CD4-positive, alpha-beta T cell treated with Interferon alpha-2 for 1 hour (primary cell): ENCODE measurements at places on chromosomes 3 and 15.

DNA sequence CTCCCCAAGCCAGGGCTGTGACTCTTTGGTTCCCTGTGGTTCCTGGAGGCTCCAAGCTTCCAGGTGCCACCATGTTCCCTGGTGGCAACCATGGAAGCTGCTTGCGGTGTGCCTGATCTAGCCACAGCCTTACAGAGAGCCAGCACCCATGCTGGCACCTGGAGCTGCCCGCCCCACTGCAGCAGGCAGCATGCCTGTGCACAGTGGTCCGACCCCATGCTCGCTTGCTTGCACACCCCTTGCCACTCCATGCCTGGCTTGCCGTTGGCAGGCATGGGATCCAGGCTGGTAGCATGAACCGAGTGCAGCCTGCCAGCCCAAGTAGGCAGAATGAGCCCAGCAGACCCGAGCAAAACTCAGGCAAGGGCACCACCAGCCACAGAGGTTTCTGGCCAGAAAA lies 53.9 kb downstream of the SLMAP start:
- no peak for DNase-seq

- DNase-seq: no peak
Measured at GRCh38 chr3:168991803-168992202, 671.7 kb downstream of the MECOM start.

GRCh38 chr3:168485936-168486335 lies 390.2 kb upstream of the GOLIM4 start:
- DNase-seq: no peak

- DNase-seq: no peak
Measured at GRCh38 chr3:172305974-172306373, 142.3 kb downstream of the GHSR start.

- no peak for DNase-seq
Measured at GRCh38 chr15:95410757-95411156, 919.7 kb upstream of the NR2F2 start.

- no peak for DNase-seq
Measured at GRCh38 chr15:74158855-74159650, 14.5 kb upstream of the ISLR start.

DNA sequence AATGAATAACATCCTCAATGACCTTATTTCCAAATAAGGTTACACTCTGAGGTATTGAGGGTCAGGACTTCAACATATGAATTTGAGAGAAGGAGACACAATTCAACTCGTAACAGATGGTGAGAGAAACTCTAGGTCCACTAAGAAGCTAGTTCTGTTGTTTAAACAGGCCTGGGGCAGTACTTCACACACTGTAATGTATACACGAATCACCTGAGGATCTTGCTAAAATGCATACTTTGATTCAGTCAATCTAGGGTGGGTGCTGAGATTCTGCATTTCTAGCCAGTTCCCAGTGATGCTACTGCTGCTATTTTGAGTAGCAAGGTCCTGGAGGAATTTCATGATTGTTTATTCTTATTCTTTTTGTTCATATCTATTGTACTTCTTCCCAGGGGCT lies 186.8 kb downstream of the SATB1 start:
- DNase-seq: no peak

DNA sequence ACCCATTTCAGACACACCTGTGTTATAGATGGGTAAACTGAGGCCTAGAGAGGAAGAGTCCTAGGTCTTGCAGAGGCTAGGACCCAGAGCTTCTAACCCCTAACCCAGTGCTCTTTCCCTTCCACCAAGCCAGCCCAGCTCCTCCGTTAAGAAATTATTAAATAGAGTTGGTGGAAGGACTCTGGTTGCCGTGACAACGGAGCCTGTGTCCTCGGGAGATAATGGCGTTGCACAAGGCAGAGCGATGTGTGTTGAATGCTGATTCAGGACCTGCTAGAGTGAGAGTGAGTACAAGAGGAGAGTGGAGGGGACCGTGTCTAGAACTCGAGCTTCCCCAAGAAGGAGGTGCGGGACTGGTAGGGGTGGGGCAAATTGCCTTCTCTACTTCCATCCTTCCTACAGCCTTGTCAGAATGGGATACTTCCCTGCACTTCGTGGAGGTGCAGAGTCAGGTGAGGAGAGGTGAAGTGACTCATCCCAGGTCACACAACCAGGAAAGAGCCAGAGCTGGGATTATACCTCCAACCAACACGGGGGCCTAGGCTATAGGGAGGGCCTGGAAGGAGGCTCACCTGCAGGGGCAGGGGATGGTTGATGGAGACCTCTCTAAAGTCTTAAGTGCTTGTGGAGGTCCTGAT lies 8.6 kb downstream of the SLC6A1 start:
- DNase-seq: no peak

GRCh38 chr3:123750659-123751420 lies 133.3 kb downstream of the MYLK start:
- DNase-seq: no peak

DNA sequence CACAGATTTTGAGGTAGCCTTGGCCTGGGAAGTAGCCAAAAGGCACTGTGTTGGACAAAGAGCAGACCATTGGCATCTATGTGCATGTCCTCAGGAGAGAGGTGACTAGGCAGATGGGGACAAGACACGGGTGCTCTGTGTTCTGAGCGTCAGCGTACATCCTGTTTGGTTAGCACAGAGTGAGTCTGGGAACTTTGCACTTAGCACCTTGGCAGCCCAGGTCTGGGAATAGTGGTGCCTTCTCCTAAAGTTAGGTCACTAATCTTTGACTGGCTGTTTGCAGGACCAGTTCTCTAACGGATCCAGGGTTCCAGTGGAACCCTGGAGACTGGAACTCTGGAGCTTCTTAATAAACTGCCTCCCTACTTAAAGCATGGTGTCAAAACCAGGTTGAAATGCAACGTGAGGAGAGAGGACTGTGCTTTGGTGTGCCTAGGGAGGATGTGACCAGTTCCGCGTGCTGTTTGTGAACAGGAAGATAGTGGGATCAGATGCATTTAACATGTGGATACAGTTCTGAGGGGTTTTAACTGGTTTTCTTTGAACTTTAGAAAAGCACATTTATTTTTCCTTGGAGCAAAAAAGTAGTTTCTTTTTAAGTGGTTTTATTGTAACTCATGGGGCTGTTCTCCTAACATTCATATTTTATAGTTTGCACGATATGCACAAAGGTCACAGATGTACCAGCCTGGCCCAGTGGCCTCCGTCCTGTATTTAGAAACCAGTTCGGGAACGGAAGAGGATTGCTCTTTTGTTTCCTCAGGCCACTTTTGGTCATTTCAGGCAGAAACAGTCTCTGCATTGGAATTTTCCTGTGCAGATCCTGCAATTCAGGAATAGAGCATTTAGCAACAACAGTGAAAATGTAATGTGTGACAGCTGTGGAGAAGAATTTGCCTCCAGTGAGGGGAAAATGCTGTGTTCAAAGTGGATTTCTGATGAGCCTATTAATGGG lies 48.8 kb downstream of the ABHD2 start:
- DNase-seq: no peak

DNA sequence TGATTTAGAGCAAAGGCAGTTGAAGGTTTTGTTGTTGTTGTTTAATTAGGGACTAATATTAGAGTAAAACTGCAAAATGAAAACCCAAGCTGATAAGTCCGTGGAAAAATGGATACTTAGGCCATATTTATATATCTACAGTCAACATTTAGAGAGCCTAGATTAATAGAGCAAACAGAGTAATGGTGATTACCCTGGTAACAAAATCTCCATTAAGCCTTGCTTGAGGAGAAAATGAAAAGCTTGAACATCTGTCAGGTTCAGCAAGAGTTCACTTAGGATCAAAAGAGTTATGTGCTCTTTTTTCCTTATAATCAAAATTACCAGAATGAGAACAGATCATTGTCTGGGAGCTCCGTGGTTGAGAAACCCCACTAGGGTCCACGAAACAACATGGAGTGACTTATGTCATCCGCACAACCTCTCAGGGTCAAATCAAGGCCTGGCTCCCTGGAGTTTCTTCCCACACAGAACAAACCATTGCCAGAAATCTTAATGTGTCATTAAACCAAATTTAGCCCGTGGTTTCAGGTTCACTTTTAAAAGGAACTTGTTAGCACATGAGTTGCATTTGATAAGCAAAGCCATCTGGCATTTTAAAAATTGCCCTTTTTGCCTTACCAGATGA lies 381.2 kb downstream of the GABRB3 start:
- DNase-seq: no peak
